ENCODE measurements at places on chromosomes 2 and 18. TPM values are rescaled to one million over a fixed set of nuclear protein-coding genes. Genes with fewer than 3 reads are reported as not detected.

CELF4 gene
- total RNA-seq: not detected

TMEFF2 gene
- total RNA-seq: not detected

ZAP70 gene
- total RNA-seq: 2.9 TPM

LINC00305 gene
- not detected for total RNA-seq

PSTPIP2 gene
- 21.2 TPM for total RNA-seq

- H3K27me3 ChIP-seq: no peaks in the 10 kb centered on the region
- H3K4me3 ChIP-seq: no peak overlapping the region
- peaks cover 44% of the 10 kb centered on the region for H3K4me1 ChIP-seq
- no peaks in the 10 kb centered on the region for H3K36me3 ChIP-seq
Observed at GRCh38 chr18:23939896-23940295, 74.7 kb upstream of the TTC39C start.

GRCh38 chr2:28620801-28621171, 124.9 kb downstream of the PLB1 start:
- no peak overlapping the region for H3K4me3 ChIP-seq
- no peaks in the 10 kb centered on the region for H3K36me3 ChIP-seq

GRCh38 chr18:58208207-58208932, 164.3 kb downstream of the NEDD4L start:
- peaks cover 3% of the 10 kb centered on the region for H3K4me1 ChIP-seq
- no peak for DNase-seq
- no peak overlapping the region for H3K27ac ChIP-seq
- no peaks in the 10 kb centered on the region for H3K27me3 ChIP-seq
- H3K4me3 ChIP-seq: no peak overlapping the region

- H3K36me3 ChIP-seq: no peaks in the 10 kb centered on the region
- no peak overlapping the region for H3K27ac ChIP-seq
- H3K4me1 ChIP-seq: no peaks in the 10 kb centered on the region
- DNase-seq: no peak
Observed at GRCh38 chr18:37429791-37430190, 135.8 kb downstream of the CELF4 start.

DNA sequence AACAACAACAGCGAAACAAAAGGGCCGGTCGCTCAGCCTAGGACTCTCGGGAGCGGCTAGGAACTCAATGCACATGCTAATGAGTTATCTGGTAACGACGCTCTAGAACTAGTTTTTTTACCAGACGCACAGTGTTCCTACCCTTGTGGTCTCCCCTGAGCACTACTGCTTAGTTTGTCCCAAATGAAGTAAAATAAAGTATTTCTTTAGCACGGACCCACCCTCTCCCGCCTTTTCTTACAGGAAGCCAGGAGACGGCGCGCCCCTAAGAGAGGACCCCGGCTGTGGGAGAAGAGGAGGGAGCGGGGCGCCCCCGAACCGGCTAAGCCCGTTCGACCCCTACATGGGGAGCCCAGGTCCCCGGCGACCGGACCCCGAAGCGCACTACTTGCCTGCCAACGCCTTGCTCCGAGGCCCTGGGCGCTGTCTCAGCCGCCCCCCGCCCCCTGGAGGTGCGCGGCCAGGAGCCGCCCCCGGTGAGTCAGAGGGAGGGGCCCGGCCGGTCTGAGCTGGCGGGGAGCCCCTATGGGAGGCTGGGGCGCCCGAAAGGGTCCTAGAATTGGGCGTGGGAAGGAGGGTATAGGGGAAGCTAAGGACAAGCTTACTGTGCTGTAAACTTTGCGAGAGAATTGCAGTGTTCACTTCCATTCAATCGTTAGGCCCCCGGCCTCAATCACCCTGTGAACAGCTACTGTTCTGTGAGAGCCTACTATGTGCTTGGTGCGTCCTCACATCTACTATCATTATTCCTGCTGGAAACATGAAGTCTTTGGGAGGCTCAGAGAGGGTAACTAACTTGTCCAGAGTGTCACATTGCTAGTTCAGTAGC, 3.6 kb upstream of the CAPG start:
- H3K27me3 ChIP-seq: no peaks in the 10 kb centered on the region
- no peak overlapping the region for H3K27ac ChIP-seq
- no peaks in the 10 kb centered on the region for H3K36me3 ChIP-seq

GRCh38 chr2:183224948-183225347, 100.7 kb downstream of the NUP35 start:
- no peak overlapping the region for H3K4me3 ChIP-seq
- no peak overlapping the region for H3K27ac ChIP-seq
- H3K36me3 ChIP-seq: no peaks in the 10 kb centered on the region
- H3K4me1 ChIP-seq: no peaks in the 10 kb centered on the region
- DNase-seq: no peak
- no peaks in the 10 kb centered on the region for H3K27me3 ChIP-seq

- no peak overlapping the region for H3K4me3 ChIP-seq
- no peaks in the 10 kb centered on the region for H3K4me1 ChIP-seq
- no peak overlapping the region for H3K27ac ChIP-seq
- no peaks in the 10 kb centered on the region for H3K27me3 ChIP-seq
- peak; percentile 9 for DNase-seq
Observed at GRCh38 chr2:236343400-236344161, 79.4 kb upstream of the ASB18 start.

- no peak overlapping the region for H3K4me3 ChIP-seq
- no peaks in the 10 kb centered on the region for H3K36me3 ChIP-seq
- H3K27ac ChIP-seq: no peak overlapping the region
- H3K27me3 ChIP-seq: no peaks in the 10 kb centered on the region
- DNase-seq: no peak
- no peaks in the 10 kb centered on the region for H3K4me1 ChIP-seq
Observed at GRCh38 chr18:55501579-55501978, 86.4 kb downstream of the TCF4 start.

- no peaks in the 10 kb centered on the region for H3K27me3 ChIP-seq
- no peak overlapping the region for H3K27ac ChIP-seq
- no peak overlapping the region for H3K4me3 ChIP-seq
- peaks cover 2% of the 10 kb centered on the region for H3K36me3 ChIP-seq
Observed at GRCh38 chr2:37011130-37011529, 44.8 kb upstream of the STRN start.

GRCh38 chr2:23940718-23941620, 706 bp downstream of the UBXN2A start:
- DNase-seq: peak; percentile 51
- H3K4me1 ChIP-seq: peaks cover 7% of the 10 kb centered on the region
- no peaks in the 10 kb centered on the region for H3K36me3 ChIP-seq
- peak overlapping the region; percentile 96 for H3K4me3 ChIP-seq

- H3K4me1 ChIP-seq: no peaks in the 10 kb centered on the region
- H3K27me3 ChIP-seq: no peaks in the 10 kb centered on the region
- H3K27ac ChIP-seq: no peak overlapping the region
- no peak overlapping the region for H3K4me3 ChIP-seq
Observed at GRCh38 chr2:110126086-110126773, 10.6 kb upstream of the MALL start.

GRCh38 chr18:3463051-3463450, 13.1 kb downstream of the TGIF1 start:
- H3K4me3 ChIP-seq: no peak overlapping the region
- no peaks in the 10 kb centered on the region for H3K36me3 ChIP-seq
- no peaks in the 10 kb centered on the region for H3K27me3 ChIP-seq
- no peak for DNase-seq
- H3K27ac ChIP-seq: no peak overlapping the region

DNA sequence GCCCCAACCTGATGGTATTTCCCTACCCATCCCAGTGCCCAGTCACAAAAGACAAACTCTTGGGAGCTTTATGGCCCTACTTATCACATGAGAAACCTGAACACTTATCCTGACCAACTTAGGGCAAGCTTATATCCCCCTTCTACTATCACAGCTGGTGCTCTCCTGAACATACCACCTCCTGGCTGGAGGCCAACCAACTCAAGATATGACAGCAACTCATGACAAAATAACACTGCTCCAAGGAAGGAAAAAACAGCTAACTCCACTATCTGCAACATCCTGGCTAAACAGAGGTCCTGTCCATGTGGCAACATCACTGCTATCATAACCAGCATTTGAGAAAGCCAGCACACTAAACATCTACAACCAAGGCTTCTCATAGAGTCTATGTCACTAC, 20.9 kb upstream of the CLASP1 start:
- no peaks in the 10 kb centered on the region for H3K27me3 ChIP-seq
- no peak overlapping the region for H3K4me3 ChIP-seq
- no peak for DNase-seq

DNA sequence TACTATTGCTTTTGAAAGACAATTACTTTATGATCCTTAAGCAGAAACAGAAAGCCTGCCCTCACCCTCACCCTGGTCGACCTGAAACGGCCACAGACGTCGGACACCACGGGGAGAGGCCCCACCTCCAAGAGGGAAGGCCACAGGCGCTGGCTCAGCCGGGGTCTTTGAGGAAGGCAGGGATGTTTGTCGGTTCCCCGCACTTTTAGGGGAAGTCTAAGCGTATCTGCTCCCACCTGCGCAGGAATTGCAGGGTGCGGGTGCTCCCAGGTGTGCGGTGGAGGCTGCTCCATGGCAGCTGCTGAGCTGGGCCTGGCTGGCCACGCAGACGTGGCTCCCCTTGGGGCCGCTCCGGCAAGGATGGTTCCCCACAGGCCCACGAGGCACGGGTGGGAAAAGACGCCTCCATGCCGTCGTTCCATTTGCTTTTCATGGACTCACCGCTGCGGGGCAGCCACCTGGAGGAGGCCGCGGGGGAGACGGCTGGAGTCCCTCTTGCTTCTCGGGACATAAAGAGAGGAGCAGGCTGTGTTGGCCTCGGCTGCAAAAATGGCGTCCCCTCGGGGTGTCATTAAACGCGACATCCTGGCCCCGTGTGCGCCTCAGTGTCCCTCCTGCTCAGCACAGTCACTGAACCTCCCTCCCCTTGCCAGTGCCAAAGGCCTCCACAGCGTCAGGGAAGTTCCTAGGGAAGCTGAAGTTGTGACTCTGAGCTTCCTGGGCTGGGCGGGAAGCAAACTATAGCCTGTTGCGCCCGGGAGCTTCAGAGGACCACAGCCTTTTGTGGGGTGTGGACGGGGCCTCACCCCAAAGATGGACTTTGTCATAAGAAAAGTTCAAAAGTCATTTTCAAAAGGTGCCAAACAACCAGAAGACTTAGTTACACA, 63.4 kb downstream of the NFATC1 start:
- peaks cover 22% of the 10 kb centered on the region for H3K4me1 ChIP-seq
- peaks cover 4% of the 10 kb centered on the region for H3K36me3 ChIP-seq
- H3K4me3 ChIP-seq: no peak overlapping the region
- H3K27ac ChIP-seq: no peak overlapping the region
- H3K27me3 ChIP-seq: no peaks in the 10 kb centered on the region

DNA sequence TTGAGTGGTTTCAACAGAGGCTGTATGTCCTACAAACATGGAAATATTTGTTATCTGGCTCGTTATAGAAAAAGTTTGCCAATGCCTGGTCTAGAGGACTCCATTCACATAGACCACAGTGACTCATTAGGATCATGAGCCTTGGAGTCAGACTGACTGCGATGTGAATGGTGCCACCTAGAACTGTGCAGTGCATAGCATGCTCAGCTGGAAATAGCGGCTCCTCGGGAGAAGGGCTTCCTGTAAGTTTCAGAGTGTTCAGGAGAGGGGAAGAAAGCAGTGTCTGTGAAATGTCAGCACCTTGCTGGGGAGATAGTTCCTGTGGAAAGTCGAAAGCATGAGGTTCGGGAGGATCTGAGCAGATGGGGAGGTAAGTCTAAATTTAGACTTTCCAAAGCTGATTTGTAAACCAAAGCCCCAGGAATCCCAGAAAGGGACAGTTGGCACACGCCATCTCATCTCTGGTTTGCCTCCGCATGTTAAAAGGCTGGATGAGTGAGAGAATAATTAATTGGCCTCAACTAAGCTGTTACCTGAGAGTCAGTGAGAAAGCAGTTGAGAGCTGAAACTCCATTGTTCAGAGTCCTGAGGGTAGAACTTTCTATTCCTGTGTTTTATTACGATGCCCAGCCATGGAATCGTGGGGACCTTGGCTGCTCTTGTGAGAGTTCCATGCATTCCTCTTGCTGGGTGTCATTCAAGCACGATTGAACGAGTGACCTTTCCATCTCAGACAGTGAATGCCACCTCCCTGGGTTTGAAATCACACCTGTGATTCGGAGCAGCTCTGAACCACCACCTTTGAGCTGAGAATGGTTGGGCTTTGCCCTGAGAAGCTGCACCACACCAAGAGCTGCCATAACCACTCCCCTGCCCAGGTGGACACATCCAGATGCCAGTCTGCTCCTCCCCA, 99.5 kb downstream of the MAPK4 start:
- H3K4me3 ChIP-seq: no peak overlapping the region
- H3K27me3 ChIP-seq: no peaks in the 10 kb centered on the region
- no peak for DNase-seq
- no peak overlapping the region for H3K27ac ChIP-seq

- no peak for DNase-seq
- no peak overlapping the region for H3K27ac ChIP-seq
- peaks cover 16% of the 10 kb centered on the region for H3K4me1 ChIP-seq
- H3K27me3 ChIP-seq: no peaks in the 10 kb centered on the region
Observed at GRCh38 chr18:57002627-57003026, 144.3 kb upstream of the BOD1L2 start.

DNA sequence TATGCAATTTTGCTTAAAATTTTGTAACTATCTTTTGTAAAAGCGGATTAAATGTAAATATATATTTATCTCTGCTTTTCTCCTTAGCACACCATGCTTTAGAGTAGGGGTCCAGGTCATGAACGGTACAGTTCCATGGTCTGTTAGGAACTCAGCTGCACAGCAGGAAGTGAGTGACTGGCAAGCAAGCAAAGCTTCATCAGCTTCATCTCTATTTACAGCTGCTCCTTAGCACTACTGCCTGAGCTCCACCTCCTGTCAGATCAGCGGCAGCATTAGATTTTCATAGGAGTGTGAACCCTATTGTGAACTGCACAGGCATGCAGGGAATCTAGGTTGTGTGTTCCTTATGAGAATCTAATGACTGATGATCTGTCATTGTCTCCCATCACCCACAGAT, 959.0 kb upstream of the SLC39A10 start:
- no peak for DNase-seq
- H3K4me1 ChIP-seq: no peaks in the 10 kb centered on the region
- H3K4me3 ChIP-seq: no peak overlapping the region
- H3K27ac ChIP-seq: no peak overlapping the region

- no peaks in the 10 kb centered on the region for H3K27me3 ChIP-seq
- H3K27ac ChIP-seq: no peak overlapping the region
- no peak overlapping the region for H3K4me3 ChIP-seq
- no peak for DNase-seq
- no peaks in the 10 kb centered on the region for H3K4me1 ChIP-seq
- H3K36me3 ChIP-seq: no peaks in the 10 kb centered on the region
Observed at GRCh38 chr2:80120866-80121265, 183.7 kb downstream of the LRRTM1 start.

GRCh38 chr2:100179806-100180205, 37.4 kb upstream of the AFF3 start:
- H3K27me3 ChIP-seq: peaks cover 5% of the 10 kb centered on the region
- no peaks in the 10 kb centered on the region for H3K4me1 ChIP-seq
- no peaks in the 10 kb centered on the region for H3K36me3 ChIP-seq
- no peak overlapping the region for H3K4me3 ChIP-seq
- H3K27ac ChIP-seq: no peak overlapping the region
- no peak for DNase-seq

- DNase-seq: no peak
- H3K4me1 ChIP-seq: peaks cover 46% of the 10 kb centered on the region
- no peaks in the 10 kb centered on the region for H3K36me3 ChIP-seq
- no peaks in the 10 kb centered on the region for H3K27me3 ChIP-seq
- peak overlapping the region; percentile 46 for H3K4me3 ChIP-seq
- H3K27ac ChIP-seq: no peak overlapping the region
Observed at GRCh38 chr2:74415762-74416395, 5.5 kb downstream of the C2orf81 start.
